Frontal cortex (tissue), 4 donors: ENCODE measurements at places on chromosomes 12 and 14. TPM values are rescaled to one million over a fixed set of nuclear protein-coding genes. Genes with fewer than 3 reads are reported as not detected.

The P2RX2 gene
- not detected for total RNA-seq

The USP44 gene
- 3.7 TPM for total RNA-seq

The SDR9C7 gene
- total RNA-seq = 0.41 TPM

The TMEM52B gene
- total RNA-seq = not detected

The OR6C6 gene
- total RNA-seq = not detected

The CYP27B1 gene
- total RNA-seq = not detected

The RACGAP1 gene
- 26.5 TPM for total RNA-seq

The DIO2 gene
- 21.2 TPM for total RNA-seq

The MAPKAPK5 gene
- total RNA-seq = 37.9 TPM
